Stimulated activated CD4-positive, alpha-beta T cell treated with anti-CD3 and anti-CD28 coated beads, Interleukin-2, amount 100 ng/mL, for 48 hours (primary cell): ENCODE measurements at places on chromosomes 13 and 19.

GRCh38 chr13:77429320-77430142 lies 102.6 kb upstream of the MYCBP2 start:
- peak; percentile 31 for DNase-seq

DNA sequence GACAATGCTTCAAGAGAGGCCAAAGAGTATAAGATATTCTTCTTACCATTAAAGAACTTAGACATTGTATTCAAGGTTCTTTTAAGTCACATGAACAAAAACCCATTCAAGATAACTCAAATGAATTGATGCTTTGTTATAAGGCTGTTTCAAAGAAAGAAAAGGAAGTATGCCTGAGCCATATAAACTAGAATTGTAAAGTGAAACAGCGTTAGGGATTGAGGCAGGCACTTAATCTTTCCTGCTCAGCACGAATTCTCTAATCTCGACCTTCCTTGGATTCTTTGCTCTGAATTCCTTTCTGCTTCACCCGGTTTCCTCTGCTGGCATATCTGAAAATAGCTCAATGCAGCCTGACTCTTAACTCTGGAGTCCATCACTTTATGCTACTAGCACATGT lies 595.4 kb downstream of the DIAPH3 start:
- no peak for DNase-seq

- DNase-seq: no peak
Observed at GRCh38 chr13:66036024-66036614, 1194.0 kb downstream of the PCDH9 start.

GRCh38 chr13:73133531-73133930 lies 74.7 kb downstream of the KLF5 start:
- DNase-seq: no peak

GRCh38 chr13:89352384-89352783 lies 1681.2 kb downstream of the SLITRK5 start:
- DNase-seq: no peak

- DNase-seq: no peak
Observed at GRCh38 chr19:37975071-37975470, 68.1 kb downstream of the SIPA1L3 start.

DNA sequence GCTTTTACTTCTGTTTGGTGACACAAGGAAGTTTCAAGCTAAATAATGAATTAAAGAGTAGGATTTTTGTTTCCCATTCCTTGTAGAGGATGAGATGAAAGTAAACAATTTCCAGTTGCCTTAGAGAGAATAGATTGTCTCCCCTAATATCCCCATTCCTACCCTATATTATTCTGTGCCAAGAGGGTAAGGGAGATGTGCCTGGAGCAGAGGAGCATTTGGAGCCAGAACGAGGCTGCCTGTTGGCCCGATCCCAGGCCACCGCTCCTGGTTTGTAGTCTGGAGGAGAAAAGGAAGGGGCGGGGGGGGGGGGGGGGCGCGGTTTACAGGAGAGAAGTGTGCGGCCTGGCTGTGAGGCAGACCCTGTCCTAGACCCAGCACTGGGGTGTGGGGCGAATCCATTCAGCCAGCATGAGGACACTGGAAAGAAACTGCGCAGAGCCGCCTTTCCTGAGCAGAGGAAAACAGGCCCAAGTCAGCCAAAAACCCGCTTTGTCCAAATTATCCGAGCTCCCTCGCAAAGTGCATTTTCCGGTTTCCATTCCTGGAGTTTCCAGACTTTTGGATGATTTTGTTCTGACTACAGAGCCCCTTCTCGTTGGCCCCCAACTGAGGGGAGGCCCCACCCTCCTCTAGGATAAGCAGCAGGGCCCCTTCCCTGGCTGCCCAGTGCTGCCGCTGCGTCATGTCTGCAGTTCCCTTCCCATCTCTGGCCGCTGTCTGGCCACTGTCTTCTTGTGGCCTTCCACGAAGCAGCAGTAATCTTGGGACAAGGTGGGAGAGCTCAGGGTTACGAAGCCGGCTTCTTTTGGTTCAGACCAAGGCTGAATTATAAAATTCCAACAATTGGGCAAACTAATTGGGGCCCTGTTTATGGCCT lies 23.0 kb downstream of the NFIX start:
- no peak for DNase-seq

- no peak for DNase-seq
Observed at GRCh38 chr13:29978211-29978610, 127.8 kb upstream of the UBL3 start.

GRCh38 chr19:38464421-38465082 lies 31.1 kb downstream of the RYR1 start:
- no peak for DNase-seq

- DNase-seq: no peak
Observed at GRCh38 chr13:113905942-113906341, 42.1 kb upstream of the GAS6 start.

DNA sequence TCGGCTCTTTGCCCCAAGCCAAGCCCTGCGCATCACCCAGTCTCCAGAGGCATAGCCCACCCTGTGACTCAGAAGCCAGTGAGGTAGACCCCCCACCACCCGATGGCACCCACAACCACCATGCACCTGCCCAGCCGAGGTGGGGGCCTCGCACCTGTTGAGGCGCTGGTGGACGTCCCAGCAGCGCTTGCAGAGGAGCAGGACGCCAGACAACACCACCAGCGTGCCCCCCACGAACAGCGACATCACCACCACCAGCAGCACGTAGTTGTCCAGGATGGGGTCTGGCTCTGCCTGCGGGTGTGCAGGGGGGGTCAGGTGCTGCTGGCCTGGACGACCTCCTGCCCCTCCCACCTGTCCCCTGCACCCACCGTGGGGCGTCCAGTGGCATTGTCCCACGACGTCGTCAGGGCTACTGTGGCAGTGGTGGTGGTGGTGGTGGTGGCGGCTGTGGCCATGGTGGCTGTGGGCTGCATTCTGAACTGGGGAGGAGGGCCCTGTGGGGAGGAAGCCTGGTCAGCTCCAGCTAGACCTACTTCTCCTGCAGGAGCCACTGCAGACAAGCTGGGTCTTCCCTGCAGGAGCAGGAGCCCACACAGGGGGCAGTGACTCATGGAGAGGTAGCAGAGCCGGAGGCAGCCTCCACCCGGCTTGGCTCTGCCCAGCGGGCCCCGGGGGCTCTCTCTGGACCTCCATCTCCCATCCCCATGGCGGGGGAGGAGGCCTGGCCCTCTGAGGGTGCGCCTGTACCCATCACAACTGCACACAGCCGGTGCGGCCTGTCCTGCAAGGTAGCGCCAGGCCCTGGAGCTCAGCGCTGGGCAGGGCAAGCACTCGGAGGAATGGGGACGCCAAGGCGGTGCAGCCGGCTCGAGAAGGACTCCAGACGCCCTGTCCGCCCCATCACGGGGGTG lies 1.9 kb downstream of the CBARP start:
- no peak for DNase-seq

DNA sequence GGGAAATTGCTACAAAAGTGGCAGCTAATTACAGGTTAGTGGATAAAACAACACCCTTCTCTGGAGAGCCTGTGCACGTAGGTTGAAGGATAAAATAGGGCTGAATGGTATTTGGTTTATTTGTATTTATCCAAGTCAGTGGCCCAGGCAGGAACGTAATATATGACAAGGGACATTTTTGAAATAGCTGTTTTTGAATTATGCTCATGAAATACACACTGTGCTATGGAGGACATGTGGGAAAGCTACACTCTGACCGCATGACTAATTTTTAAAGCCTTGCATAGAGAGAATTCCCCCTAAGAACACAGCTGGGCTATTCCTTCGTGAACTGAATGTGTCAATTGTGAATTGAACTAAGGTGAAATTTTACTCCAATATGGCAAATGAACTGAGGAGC lies 292.1 kb upstream of the MAB21L1 start:
- no peak for DNase-seq

- DNase-seq: no peak
Observed at GRCh38 chr19:11323601-11324078, 15.8 kb downstream of the RAB3D start.

GRCh38 chr19:1591421-1592023 lies 1.1 kb downstream of the MBD3 start:
- DNase-seq: no peak

DNA sequence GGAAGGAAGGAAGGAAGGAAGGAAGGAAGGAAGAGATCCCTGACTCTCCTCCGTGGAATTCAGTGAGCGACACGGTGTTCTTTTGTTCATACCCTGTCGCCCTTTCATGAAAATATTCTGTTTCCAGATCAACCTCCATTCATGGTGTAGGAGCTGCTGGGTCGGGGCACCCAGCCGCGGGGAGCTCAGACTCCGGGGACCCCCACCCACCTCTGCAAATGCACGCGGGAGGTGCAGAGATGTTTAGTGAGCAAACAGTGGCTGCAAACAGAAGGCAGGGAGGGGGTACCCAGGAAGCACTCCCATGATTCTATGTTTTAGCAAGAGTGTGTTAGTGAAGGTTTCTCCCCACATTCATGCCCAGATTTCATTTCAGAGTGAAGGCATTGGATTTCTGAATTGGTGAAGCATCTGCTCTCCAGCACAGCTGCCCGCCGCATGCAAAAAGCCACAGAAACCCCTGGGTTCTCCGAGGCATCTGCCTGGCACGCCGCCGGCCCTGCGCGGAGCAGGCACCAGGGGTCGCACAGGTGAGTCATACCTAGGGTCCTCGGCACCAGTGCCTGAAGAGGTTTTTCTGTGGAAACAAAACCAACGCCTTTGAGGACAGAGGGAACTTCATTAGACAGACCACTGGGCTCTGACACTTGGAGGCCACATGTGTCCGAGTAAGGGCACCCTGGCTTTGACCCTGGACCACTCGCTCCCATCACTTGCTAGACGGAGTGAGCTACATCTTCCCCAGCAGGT lies 80.6 kb downstream of the ZNF557 start:
- DNase-seq: no peak

DNA sequence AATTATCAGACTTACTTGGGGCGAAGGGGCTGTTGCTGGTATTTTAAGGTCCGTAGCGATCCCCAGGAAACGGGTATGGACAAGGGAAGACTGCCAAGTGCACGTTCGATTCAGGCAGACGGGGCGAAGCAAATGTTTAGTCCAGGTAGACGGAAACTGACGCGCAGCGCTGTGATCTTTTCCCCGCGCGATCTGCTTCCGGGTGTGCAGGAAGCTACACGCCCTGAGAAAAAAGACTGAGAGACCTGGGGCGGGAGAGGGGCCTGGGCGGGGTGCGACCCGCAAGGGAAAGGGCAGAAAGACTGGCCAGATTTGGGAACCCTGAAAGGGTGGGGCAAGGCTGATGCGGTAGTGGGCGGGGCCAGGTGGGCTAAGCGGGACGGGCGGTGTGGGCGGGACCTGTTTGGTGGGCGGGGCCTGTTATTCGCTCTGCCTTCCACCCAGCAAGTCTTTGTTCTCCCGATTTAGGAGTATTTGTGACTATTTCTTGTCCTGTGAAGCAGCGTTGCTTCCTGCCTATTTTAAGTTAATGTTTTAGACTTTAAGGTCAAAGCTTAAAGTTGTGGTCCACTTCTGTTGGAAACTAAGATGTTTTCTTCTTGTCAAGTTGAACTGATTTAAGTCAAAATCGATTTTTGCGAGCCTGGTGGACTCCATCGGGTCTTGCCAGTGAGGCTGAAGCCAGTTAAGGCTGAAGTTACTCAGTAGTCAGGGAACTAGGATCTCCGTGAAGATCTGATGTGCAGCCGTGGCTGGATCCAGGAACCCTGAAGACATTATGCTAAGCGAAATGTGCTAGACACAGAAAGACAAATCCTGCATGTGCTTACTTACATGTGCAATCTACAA lies at the start of gene ZNF836:
ZNF836 (minus strand) TSS at position 301 of the 849 bp plus-strand sequence. CDS start 3,549 bp downstream, outside the sequence.
- DNase-seq: peak; percentile 83

GRCh38 chr19:41029524-41030432 lies 38.7 kb downstream of the CYP2B6 start:
- no peak for DNase-seq

DNA sequence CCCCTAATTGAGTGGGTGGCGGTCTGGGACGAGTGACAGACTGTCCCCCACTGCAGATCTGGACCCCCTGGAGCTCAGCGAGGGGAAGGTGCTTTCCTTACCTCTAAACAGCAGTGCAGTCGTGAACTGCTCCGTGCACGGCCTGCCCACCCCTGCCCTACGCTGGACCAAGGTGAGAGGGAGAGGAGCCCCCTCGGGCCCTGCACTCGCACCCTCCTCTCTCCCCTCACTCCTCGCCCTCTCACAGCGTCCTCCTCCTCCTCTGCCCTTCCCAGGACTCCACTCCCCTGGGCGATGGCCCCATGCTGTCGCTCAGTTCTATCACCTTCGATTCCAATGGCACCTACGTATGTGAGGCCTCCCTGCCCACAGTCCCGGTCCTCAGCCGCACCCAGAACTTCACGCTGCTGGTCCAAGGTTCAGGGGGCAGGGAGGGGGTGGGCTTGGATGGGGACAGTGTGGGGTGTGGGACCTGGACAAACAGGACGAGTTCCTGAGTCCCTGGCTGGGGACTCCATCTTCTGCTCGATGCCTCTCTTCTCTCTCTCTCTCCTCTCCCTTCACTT lies 9.6 kb downstream of the BCAM start:
- no peak for DNase-seq

DNA sequence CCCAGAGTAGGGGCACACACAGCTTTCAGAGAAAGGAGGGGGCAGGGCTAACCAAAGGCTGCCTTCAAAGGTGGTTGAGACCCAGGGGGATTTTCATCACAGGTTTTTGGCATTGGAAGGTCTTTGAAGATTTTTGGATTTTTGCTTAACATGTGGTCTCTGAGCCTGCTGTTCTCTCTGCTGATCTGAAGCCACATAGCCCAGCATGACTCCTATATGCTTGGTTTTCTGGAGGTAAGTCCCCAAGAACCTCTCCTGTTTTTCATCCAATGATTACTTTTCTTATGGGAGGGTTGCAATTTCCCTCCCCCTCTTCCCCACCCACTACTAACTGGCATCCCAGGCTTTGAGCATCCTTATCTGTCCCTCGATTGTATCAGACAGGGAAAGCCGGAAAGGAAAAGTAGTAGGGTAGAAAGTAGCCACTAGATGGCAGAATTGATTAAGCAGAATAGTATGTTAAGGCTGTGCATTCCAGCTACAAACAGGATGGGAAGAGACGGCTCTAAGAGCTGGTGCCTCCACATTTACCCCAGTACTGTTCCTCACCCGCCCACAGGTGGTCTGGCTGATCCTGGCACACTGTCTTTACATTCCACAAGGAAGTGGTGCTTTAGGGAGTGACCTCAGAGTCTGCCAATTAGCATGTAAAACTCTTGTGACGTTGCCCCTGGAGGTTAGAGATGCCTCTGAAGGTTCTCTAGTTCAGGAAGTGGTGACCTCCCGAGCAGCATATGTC lies 218.9 kb upstream of the EDNRB start:
- DNase-seq: peak; percentile 1

GRCh38 chr19:17281391-17282304 lies at the start of gene ANKLE1:
ANKLE1 (plus strand) TSS chr19:17281901; CDS start chr19:17281921, 20 bp downstream.
- no peak for DNase-seq

GRCh38 chr19:47549261-47549862 lies 23.6 kb downstream of the ZNF541 start:
- no peak for DNase-seq
